ENCODE measurements at places on chromosomes 16 and 17.

DNA sequence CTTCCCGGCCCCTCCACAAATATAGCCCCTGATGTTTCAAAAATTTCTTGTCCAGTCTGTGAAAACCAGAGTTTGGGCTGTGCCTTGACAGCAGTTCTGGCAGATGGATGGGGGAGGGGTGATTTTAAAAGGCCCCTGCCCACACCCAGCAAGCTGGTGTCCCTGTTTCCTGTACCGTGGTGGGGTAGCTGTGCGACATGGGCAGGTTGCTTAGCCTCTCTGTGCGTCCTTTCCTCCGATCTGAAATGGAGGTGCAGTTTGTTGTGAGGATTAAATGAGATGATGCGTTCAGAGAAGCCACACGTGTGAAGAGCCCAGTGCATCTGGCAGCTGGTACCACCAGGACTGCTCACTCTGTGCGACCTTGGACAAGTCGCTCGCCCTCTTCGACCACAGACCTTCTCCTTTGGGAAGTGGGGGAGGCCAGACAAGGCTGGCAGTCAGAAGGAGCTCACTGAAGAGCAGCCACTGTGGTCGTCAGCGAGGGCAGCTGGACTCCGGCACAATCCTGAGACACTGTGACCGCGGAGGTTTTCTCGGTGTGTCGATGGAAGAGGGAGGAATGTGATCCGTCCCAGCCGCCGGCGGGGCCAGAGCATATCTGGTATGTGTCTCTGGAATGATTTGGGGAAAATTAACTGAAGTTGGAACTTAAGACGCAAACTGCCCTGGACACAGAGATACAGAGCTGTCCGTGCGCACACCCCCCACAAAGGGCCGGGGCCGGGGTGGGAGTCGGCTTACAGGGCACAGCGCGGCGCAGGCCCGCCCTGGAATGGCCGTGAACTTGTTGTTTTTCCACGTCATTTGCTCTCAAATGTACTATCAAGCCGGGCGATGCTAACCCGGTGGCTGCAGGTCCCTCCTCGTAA lies 721 bp upstream of the WFIKKN2 start:
- DNase-seq = no peak

DNA sequence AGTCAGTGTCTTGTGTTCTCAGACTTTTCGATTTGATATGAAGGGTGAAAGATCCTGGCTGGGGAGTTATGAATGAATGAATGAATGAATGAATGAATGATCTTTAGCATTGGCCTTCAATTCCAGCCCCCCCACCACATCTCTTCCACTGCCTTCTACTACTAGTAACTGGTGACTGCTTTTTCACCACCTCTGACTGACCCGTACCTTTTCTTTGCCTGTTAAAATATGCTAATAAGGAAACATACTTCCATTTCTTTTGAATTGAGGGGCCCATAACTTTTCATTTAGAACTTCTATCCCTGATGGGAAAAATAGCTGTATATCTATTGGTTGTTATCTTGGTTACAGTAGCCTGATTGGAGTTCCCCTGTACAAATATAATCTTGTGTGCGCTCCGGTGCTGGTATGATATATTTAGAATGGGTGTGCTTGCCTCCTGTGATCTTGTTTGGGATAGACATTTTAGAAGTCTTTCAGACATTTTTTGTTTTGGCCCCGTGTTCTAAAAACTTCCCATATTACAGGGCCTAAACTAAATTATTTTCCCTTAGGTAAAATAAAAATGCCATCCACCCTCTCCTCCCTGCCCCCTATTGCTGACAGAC lies 3.4 kb downstream of the LYRM1 start:
- DNase-seq = no peak

- no peak for DNase-seq
Observed at GRCh38 chr17:27407916-27408864, 48.1 kb upstream of the KSR1 start.

- DNase-seq = no peak
Observed at GRCh38 chr17:82933911-82934310, 94.1 kb upstream of the ZNF750 start.

DNA sequence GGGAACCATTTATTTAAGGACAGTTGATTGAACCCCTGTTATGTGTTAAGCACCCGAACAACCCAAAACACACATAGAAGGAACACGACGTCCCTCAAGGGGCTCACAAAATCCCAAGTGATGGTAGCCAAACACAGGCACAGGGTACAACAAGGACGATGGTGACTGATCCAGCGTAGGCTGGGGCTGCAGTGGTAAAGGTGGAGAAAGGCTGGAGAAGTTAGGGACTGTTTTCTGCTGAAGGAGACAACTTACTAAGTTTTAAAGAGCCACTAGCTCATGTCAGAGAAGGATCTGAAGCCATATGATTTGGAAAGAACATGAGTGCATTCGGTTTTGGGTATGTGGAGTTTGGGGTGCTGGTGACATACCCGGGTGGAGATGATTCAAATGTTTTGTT lies 229.6 kb upstream of the TNRC6C start:
- no peak for DNase-seq

- no peak for DNase-seq
Observed at GRCh38 chr17:27945953-27946352, 52.8 kb upstream of the LYRM9 start.

GRCh38 chr17:61152898-61153297 lies 246.7 kb upstream of the TBX2 start:
- no peak for DNase-seq

DNA sequence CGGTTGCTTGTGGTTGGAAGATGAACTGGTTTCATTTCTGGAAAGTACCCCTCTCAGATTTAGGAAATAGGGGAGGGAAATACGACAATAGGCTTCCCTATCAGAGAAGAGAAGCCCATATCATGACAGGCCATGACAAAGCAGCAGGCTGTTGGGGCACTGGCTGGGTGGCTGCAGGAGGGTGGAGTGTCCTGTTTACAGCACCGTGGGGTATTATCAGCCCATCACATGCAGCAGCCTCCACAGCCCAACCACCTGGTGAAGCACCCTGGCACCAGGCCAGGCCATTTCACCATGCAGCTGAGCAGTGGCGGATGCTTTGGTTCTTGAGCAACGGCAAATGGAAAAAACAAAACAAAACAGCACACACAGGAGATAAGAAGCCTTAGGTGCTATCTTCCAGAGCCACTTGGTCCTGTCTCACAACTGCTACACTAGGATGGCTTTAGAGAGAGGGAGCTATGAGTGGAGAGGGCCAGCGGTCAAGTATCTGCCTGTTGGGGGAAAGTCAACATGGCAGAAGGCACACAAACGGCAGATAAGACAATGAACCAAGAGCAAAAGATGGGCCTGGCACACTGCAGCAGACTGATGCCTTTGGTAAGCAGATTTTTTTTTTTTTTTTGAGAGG lies 24.2 kb downstream of the FAM117A start:
- peak; percentile 86 for DNase-seq

DNA sequence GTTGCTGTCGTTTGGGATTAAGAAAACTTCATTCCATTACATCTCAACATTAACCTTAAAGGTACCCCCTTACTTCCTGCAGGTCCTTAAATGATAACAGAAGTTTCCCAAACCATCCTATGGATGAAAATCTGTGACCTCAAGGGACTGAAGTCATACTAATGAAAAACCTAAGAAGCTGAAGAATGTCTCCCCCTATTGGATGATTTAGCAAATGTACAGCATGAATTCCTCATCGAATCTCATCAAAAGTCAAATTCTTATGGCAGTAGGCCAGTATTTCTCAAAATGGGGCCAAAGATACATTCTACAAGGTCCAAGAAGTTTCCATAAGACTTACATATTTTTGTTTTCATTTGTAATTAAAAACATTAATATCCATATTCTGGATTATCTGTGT lies 13.5 kb downstream of the SCO1 start:
- DNase-seq = no peak

- no peak for DNase-seq
Observed at GRCh38 chr16:17129971-17130370, 340.8 kb downstream of the XYLT1 start.

GRCh38 chr16:2023092-2024031 lies 3.3 kb upstream of the NHERF2 start:
- DNase-seq = peak; percentile 83

DNA sequence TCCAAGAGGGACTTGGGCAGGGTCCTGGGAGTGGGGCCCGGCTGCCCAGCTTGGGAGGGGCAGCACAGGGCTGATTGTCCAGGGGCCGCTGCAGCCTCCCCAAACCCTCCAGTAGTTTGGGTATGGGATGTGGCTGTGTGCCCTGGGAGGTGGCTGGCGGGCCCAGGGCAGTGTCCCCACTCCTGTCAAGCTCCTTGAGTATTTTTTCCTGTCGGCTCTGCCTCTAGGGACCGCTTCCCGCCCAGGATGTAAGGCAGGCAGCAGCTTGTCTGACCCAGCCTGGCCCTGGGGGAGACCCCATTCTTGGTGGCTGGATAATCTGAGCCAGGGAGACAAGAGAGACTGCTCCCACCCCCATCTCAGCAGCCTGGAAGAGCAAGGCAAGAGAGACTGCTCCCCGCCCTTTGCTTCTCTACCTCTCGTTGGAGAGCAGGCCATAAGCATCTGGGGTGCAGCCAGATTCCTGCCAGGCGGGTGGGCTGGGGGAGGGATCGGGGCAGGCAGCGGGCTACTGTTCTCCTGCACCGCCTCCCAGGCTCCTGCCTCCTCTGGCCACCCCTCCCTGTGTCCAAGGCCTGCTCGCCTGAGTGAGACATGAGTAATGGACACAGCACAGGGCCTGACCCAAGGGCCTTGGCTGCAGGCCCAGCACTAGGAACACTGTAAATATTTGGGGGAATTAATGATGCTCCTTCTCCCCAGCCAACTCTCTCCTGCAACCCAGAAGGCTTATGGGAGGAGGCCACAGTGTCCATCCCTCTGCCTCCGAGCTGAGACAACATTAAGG lies 18.4 kb upstream of the ITGA3 start:
- no peak for DNase-seq

DNA sequence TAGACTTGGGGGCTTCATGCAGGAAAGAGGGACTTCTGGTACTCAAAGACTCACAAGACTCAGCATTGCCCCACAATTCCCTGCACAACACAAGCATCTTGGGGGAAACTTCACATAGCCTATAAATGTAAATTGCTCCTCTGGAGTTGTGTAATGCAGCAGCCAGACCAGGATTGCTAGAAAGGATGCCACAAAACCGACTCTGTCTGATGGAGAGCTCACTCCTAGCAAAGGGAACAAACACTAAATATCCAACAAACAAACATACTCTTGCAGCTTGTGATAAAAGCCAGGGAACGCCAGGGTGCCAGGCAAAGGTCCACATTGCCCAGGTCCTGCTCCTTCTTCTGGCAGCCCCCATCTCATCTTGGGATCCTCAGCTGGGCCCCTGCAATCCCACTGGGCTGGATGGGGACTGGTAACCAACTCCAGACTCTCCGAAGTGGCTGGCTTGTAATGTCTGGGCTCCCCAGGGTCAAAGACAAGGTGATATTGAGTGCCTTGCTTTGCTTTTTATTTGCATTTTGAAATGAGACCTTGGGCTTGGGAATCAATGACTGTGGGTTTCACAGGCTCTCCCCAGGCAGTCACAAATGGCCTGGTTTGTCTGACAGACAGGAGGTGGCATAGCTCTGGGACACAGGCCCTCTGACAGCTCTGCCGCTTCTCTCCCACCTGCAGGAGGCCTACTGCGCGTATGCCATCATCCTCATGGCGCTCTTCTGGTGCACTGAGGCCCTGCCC lies 15.3 kb downstream of the SLC13A2 start:
- DNase-seq = no peak

GRCh38 chr17:7538891-7539545 lies 9.8 kb upstream of the TNFSF12 start:
- DNase-seq = no peak

- DNase-seq = no peak
Observed at GRCh38 chr16:63200940-63201339, 1164.7 kb upstream of the CDH8 start.

DNA sequence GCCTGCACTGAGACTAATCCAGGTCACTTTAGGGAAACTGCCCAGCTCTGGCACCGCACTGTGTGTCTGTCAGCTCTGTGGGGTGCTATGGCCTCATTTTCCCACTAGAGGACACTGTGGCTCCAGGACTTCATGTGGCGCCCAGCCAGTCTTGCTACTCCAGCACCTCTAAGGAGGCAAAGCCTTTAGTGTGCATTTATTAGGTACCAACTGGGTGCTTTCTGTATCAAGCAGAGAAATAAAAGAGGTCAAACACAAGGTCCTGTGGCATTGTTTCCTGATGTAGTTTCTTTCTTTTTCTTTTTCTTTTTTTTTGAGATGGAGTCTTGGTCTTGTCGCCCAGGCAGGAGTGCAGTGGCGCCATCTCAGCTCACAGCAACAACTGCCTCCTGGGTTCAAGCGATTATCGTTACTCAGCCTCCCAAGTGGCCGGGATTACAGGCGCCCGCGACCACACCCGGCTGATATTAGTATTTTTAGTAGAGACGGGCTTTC lies 12.5 kb upstream of the RHBDL3 start:
- peak; percentile 27 for DNase-seq

DNA sequence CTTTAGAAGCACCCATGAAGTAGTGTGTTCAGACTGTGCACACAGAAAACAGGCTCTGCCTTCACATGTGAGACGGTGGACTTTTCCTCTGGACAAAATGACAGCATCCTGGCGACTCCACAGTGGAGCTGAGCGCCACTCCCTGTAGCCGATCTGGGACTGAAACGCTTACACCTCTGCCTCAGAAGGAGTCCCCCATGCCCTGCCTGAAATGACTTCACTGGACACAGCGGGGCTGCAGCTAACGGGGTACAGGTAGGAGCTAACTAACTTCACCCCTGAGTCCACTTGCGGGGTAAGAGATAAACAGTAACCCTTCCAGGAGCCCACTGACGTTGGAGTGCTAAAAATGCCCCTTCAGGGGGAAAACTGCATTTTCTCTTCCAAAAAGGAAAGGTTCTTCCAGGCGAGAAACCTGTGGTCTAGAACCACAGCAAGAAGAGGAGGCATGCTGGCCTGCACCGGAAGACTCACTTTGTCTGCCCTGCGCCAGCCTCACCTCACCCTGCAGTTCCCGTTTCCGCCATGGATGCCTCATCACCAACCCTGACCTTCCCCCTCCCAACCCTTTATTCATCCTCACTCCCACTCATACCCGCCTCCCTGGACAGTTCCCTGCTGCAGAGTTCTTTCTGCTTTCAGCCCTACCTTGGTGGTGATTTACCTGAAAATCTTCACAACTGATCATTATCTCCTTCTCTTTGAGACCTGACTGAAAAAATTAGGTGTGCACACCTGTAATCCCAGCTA lies 19.4 kb upstream of the ENDOV start:
- DNase-seq = no peak

- no peak for DNase-seq
Observed at GRCh38 chr17:8707332-8708024, 37.2 kb downstream of the CCDC42 start.

GRCh38 chr17:82775001-82775823 lies 23.3 kb downstream of the TBCD start:
- no peak for DNase-seq

- no peak for DNase-seq
Observed at GRCh38 chr16:89155851-89156739, 15.5 kb upstream of the CDH15 start.

All from NK-92 treated with Interleukin-12 subunit alpha and Interleukin-12 subunit beta, amount 100 ng/mL, for 24 hours (cell line).